ENCODE measurements at places on chromosomes 1 and 21.

GRCh38 chr1:27314169-27314568 is 7.8 kb upstream of the TMEM222 start:
- DNase-seq, result no peak

DNA sequence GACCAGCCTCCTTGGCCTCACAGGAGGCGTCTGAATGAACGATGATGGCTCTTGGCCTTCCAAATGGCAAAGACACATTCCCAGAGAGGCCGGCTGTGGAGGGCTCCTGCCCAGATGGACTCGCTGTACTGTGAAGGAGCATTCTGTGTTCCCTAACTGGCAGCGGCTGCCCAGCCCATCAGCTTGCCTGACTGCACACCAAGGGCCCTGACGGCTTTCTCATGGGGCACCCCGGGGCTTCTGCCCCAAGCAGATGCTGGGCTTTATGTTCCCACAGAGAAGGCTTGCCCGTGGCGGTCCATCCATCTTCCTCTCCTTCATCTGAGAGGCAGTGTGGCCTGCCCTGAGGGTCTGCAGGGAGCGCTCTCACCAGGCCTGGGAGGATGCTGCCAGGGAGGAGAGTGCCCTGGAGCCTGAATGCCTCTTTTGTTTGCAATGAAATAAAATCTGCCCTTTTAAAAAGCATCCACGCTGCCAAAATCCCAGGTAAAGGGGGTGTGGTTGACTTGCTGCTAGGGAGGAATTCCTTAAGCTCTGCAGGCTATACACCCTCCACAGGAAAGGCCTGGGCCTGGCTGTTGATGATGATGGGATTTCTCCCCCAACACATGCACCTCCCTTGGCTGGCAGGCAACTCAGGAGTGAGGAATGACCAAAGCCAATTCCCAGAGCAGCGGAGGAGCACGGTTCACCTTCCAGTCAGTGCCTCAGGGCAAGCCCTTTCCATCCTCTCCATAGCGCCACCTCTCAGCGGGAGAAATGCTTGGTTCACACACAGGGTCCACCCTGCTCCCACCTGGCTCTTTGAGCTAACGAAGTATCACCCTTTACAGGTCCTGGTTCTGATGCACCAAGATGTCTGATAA is 84.6 kb upstream of the SSX2IP start:
- DNase-seq, result no peak

DNA sequence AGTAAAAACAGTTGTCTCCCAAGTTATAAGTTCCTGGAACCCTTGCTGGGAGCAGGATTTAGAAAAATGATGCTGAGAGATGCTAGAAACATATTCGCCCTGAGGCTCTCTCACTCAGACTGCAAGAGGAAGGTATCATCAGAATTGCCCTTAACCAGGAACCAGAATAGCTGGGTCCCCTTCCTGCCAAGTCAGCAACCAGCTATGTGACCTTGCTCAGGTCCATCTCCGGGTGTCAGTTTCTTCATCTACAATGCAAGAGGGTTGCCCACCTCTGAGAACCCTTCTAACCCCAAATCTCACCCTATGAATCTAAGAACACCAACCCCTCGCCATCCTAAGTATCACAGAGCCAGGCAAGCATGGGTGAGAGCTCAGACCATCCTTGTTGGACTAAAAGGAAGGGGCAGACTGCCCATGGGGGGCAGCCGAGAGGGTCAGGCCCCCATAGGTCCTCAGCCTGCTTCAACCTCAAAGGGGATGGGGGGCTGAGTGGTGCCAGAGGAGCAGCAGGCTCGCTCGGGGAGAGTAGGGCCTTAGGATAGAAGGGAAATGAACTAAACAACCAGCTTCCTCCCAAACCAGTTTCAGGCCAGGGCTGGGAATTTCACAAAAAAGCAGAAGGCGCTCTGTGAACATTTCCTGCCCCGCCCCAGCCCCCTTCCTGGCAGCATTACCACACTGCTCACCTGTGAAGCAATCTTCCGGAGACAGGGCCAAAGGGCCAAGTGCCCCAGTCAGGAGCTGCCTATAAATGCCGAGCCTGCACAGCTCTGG is 390 bp upstream of the S100A9 start:
- no peak for DNase-seq

DNA sequence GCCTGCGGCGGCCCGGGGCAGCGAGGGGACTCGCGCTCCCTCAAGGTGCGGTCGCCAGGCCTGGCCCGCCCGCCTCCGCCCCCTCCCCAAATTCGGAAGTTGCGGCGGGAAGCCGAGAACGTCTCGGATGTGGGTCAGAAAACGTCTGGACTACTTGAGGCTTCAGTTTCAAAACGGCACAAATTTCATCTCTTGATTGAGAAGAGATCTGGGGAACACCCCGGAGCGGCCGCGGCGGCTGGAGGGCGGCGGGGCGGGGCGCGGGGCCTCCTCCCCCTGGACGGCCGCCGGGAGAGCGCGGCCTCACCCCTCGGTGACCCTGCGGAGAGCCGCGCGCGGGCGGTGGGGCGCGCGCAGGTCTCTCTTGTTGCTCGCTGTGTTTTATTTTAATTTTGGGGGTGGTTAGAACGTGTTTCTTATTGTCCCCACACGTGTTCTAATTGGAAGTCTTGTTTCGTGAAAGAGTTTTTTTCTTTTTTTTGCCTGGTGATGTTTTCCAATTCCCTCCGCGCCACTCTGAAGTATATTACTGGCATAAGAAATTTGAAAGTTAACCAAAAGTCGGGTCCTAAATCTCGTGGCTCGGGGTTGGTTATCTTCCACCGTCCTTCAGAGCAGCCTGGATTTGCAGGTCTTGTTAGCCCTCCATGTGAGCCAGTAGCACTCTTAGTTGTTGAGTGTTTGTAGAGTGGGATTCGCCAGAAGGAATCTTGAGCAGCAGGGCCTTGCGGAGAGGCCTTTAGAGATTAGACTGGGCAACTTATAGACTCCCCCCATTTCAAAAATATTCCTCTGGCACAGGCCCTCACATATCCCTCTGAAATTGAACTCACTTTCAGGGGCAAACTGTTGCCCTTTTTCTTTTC is 749 bp downstream of the PCBP3 start:
- no peak for DNase-seq

GRCh38 chr1:234656944-234657654 is 47.1 kb upstream of the IRF2BP2 start:
- DNase-seq, result no peak

GRCh38 chr1:155392898-155393411 is 72.3 kb downstream of the RUSC1 start:
- no peak for DNase-seq

GRCh38 chr21:43343095-43343991 is 83.6 kb downstream of the SIK1 start:
- no peak for DNase-seq
